ENCODE measurements at places on chromosomes 13 and 19. TPM values are rescaled to one million over a fixed set of nuclear protein-coding genes. Genes with fewer than 3 reads are reported as not detected.

C2CD4C gene
- 0.44 TPM for total RNA-seq

TARM1 gene
- total RNA-seq = not detected

CRX gene
- not detected for total RNA-seq

CELF5 gene
- 0.54 TPM for total RNA-seq

SIX5 gene
- 25.4 TPM for total RNA-seq

CEACAM21 gene
- total RNA-seq = not detected

ZNF836 gene
- total RNA-seq = 0.58 TPM

MIR17HG gene
- total RNA-seq = 1.7 TPM

NLRP4 gene
- total RNA-seq = not detected

ELSPBP1 gene
- not detected for total RNA-seq

PRX gene
- total RNA-seq = 1.3 TPM

CD37 gene
- total RNA-seq = not detected

LILRB3 gene
- 0.43 TPM for total RNA-seq

RB1 gene
- 16.2 TPM for total RNA-seq

ZNF235 gene
- 3.5 TPM for total RNA-seq

DAND5 gene
- 0.32 TPM for total RNA-seq

DGKH gene
- 6.6 TPM for total RNA-seq

FFAR2 gene
- total RNA-seq = not detected

ATP4B gene
- not detected for total RNA-seq

ZNF135 gene
- not detected for total RNA-seq

CADM4 gene
- 10.2 TPM for total RNA-seq

ODAD3 gene
- 2.4 TPM for total RNA-seq

ZNF724 gene
- 0.90 TPM for total RNA-seq

SLITRK6 gene
- 0.29 TPM for total RNA-seq

CAPN12 gene
- 5.9 TPM for total RNA-seq

ZNF784 gene
- total RNA-seq = 4.8 TPM

MYPOP gene
- total RNA-seq = 7.6 TPM

MCEMP1 gene
- not detected for total RNA-seq

STXBP2 gene
- 32.9 TPM for total RNA-seq

LENG9 gene
- total RNA-seq = 4.8 TPM

ZNF382 gene
- total RNA-seq = 0.03 TPM

CD209 gene
- not detected for total RNA-seq

DHRS12 gene
- 5.6 TPM for total RNA-seq

UFM1 gene
- total RNA-seq = 22.4 TPM

KLK4 gene
- not detected for total RNA-seq

Data from A549 treated with GW870086 at 1 μM for 4 hours (cell line).